ENCODE measurements at places on chromosomes 4 and X. TPM values are rescaled to one million over a fixed set of nuclear protein-coding genes. Genes with fewer than 3 reads are reported as not detected.

DAPP1 gene
- 11.7 TPM for total RNA-seq

- no peak for DNase-seq
These were observed 212.1 kb upstream of the GALNTL6 start for GRCh38 chr4:171601091-171601490.

DNA sequence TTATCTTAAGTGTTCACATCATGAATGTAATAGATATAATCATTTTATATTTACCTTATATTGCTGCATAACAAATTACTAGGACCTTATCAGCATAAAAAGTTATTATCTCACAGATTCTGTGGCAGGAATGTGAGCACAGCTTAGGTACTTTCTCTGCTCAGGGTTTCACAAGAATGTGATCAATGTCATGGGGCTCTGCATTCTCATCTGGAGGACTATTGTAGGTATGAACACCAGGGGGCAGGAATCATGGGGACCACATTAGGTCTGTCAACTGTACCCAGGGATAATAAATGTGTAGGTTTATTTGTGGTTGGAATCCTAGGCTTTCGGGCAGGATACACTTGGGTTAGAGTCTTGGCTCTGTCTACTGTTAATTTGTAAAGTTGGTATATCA, 519.2 kb downstream of the ARAP2 start:
- DNase-seq: no peak

- DNase-seq: no peak
These were observed 15.6 kb downstream of the LAMTOR3 start for GRCh38 chr4:99878604-99879003.

DNA sequence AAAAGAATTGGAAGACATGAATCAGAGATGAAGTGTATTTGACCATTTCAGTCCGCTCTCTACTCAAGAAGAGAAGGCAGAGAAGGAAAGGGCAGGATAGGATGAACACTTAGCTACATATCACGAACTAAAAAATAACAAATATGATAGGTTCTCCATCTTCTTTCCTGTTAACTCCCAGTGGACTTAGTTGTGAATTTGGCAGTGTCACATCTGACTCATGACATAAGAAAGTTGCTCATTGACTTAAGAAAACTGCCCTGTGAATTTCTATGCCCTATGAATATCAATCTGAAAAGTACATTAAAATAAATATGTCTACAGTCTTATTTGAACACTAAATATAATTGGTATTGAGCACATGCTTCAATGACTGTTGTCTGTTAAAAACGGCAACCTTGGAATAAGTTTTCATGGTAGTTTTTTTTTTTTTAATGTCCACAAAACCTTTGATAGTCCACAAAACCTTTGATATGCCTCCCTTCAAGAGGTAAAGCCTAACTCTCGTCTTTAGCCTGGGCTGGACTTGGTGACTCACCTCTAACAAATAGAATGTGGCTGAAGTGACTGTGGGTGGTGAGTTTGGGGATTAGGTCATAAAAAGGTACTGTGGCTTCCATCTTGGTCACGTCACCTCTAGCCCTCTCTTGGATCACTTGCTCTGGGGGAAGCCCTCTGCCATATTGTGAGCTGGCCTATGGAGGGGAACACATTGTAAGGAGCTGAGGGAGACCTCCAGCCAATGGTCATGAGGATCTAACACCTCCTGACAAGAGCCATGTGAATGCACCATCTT, 184.7 kb upstream of the S100G start:
- no peak for DNase-seq

DNA sequence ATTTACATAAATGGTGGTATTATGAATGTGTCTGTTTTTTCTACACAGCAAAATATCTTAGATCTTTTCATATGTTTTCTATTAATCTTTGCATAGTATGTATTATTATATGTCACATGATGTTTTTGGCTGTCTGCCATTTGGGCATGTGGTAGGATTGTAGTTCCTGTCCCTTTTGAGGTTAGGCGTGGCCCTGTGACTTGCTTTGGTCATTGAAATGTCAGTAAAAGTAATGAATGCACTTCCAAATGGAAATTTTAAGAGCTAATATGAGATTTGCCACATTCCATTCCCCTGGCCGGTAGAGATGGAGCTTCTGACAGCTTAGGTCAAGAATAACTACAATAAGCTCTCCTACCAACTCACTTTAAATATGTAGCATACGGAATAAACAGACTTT, 45.1 kb downstream of the JADE3 start:
- no peak for DNase-seq

DNA sequence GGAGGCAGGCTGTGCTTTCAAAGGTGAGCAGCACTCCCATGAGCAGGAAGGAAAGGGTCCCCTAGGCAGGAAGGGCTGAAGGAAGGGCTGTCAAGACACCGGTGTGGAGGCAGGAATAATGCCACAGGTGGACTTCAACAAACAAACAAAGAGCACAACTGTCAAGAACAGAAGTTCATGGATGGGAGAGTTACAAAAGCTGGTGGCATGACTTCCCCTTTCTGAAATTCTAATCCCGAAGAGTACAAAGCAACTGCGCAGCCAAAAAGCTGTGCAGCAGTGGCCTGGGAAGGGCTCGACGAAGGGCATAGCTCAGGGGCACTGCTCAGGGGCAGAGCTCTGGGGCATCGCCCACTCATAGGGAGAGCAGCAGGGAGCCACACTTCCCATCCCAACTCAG, 582.3 kb upstream of the DIPK2B start:
- DNase-seq: no peak

YIPF7 gene
- not detected for total RNA-seq

ATOH1 gene
- not detected for total RNA-seq

- peak; percentile 52 for DNase-seq
These were observed at the start of gene EFHC2 for GRCh38 chrX:44343412-44344141. Gene EFHC2 (minus strand): TSS chrX:44343672. CDS start chrX:44343588, 84 bp downstream.

- no peak for DNase-seq
These were observed 1.0 kb downstream of the HNRNPH2 start for GRCh38 chrX:101409043-101409442.

GRCh38 chr4:81142744-81143143, 72.3 kb downstream of the PRKG2 start:
- DNase-seq: no peak

DNA sequence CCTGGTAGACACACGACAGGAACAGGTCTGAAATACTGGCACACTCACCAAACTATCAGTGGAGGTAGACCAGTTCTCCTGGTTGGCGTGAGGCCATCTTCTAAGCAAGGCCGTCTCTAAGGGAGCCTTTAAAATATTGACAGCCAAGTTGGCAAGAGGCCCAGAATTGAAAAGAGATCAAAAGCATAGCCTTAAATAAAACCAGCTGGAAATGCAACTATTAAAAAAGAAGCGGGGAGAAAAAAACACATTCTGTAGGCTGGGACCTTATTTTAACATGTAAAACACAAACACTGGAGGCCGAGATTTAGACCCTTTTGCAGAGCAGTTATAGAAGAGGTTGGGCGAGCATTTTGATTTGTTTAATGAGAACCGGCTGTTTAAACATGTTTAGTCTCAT, 233.0 kb upstream of the CLNK start:
- no peak for DNase-seq

- peak; percentile 71 for DNase-seq
These were observed 177.9 kb downstream of the AFAP1 start for GRCh38 chr4:7761720-7762119.

NLGN4X gene
- total RNA-seq: not detected

DNA sequence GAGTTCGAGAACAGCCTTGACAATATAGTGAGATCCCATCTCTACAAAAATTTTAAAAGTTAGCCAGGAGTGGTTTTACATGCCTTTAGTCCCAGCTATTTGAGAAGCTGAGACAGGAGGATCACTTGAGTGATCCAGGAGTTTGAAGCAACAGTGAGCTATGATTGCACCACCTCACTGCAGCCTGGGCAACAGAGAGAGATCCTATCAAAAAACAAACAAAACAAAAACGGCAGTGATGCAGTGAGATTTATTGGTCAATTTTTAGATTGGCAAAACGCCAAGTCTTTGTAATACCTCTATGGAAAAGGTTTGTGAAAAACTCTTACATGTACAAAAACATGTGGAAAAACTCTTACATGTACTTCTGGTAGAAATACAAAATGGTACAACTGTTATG, 91.3 kb downstream of the PTPN13 start:
- no peak for DNase-seq
